Fibroblast of skin of scalp (primary cell): ENCODE measurements at places on chromosomes 5 and 9.

DNA sequence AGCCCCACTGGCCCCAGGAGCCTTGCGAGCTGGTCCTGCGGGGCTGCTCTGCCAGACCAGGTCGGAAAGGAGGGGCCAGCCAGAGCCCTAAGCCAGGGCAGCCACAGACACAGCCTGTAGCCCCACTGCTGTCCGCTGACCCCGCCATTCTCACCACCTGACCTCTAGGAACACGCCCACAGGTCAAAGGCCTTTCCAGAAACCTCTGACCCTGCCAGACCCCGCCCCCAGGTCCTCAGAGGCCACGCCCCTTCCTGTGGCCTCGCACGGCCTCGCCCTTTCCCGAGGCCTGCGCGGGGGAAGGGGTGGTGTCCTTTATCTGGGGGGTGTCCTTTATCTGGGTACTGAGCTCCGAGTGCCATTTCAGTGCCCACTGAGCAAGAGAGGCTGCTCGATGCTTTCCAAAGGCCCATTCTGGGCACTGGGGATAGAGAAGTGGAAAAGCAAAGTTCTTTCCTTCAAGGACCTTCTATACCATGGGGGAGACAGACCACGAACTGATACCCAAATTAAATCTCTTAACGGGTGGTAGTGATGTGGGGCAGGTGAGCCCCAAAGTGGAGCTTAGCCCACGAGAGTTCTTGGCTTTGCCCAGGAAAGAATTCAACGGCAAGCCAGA lies 46.5 kb downstream of the P4HA2 start:
- DNase-seq = no peak

- DNase-seq = no peak
These were observed 85.2 kb downstream of the GRAMD2B start for GRCh38 chr5:126508251-126508961.

GRCh38 chr9:34216325-34216724 lies 37.5 kb downstream of the UBAP1 start:
- no peak for DNase-seq

- DNase-seq = peak; percentile 21
These were observed 44.9 kb upstream of the SHC3 start for GRCh38 chr9:89223396-89223977.

DNA sequence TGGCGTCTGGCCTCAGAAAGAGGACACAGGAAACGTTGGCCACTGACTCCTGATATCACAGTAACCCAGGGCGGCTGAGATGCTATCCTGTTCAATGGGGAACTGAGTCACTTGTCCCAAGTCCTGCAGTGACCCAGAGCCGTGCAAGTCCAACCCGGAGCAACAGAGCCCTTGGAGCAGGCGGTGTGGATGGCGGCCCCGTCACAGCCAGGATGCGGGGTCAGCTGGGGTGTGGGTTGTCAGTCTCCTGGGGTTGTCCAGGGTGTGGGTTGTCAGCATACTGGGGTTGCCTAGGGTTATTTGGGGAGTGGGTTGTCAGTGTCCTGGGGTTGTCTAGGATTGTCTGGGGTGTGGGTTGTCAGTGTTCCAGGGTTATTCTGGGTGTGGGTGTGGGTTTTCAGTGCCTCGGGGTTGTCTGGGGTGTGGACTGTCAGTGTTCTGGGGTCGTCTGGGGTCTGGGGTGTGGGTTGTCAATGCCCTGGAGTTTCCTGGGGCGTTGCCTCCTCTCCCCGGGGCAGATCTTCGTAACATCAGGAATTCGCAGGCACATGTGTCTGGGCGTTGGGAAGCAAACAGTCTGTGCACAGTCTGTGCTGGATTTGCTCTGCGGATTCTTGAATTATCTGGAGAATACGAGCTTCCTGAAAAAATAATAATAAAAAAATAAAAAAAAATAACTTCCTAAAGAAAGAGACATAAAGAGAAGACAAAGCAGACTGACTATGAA lies 257.5 kb downstream of the PARP8 start:
- no peak for DNase-seq

GRCh38 chr5:109006129-109006528 lies 258.4 kb downstream of the FER start:
- no peak for DNase-seq

DNA sequence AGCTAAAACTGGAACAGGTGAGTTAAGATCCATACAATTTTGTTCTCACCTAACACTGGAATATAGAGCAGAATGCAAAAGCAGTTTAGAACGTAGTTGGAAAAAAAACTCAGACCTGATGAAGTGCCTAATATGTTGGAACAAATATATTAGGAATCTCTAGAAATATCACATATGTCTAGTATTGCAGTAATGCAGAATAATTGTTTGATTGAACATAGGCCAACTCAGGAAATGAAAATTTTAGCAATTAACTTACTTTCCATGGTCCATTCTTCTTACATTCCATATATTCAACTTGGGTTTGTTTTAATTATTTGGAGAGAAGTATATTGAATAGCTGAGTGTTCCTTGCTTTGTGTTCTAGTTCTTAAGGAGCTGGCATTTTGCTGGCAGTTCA lies 111.8 kb upstream of the ADAMTSL1 start:
- DNase-seq = no peak

GRCh38 chr5:54997081-54997480 lies 11.7 kb upstream of the ESM1 start:
- no peak for DNase-seq

DNA sequence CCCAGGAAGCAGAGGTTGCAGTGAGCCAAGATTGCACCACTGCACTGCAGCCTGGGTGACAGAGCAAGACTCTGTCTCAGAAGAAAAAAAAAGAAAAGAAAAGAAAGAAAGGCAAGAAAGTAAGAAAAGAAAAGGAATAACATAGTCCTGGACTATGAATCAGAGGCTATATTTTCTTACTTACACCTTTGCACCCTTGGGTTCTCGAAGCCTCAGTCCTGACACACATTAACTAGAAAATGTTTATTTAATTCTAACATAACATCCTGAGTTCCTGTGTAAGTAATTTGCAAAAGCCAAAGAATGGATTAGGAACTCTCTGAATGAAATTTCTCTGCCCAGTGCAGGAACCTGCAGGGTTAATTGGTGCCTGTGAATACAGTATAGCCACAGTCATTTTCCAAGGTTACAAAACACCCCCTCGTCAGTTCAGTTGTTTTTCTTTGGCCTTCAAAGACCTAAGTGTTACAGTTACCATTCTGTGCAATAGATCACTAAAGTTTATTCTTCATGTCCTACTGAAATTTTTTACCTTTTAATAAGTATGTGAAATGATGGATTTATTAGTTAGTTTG lies 147.6 kb downstream of the SV2C start:
- DNase-seq = no peak

- DNase-seq = peak; percentile 83
These were observed 17.3 kb upstream of the XPA start for GRCh38 chr9:97714435-97714834.

DNA sequence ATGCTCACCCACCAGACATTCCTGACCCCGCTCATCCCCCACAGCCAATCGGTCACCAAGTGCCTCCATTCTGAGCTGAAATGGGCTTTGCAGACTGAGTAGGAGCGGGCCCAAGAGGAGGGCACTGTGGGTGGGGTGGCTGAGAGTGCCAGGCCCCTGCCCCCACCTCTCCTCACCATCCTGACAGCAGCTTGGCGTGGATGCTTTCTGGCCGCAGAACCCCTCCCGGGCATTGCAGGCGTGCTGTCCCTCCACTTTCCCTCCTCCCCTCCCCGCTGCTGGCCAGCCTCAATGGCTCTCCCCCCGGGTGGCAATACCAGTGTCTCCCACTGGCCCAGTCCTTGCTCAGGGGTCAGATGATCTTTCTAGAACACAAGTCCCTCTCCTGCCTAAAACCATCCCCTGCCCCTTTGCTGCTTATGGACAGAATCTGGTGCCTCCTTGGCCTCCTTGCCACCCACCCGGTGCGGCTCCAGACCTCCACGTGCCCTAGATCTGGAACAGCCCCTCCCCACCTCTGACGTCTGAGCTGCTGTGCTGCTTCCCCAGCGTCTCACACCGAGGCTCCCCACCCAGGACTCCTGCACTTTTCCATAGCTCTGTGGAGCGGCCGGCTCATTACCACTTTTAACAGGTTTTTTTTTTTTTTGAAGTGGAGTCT lies 6.1 kb downstream of the FLT4 start:
- DNase-seq = no peak

- DNase-seq = no peak
These were observed 108.8 kb downstream of the SNX18 start for GRCh38 chr5:54626407-54626806.

DNA sequence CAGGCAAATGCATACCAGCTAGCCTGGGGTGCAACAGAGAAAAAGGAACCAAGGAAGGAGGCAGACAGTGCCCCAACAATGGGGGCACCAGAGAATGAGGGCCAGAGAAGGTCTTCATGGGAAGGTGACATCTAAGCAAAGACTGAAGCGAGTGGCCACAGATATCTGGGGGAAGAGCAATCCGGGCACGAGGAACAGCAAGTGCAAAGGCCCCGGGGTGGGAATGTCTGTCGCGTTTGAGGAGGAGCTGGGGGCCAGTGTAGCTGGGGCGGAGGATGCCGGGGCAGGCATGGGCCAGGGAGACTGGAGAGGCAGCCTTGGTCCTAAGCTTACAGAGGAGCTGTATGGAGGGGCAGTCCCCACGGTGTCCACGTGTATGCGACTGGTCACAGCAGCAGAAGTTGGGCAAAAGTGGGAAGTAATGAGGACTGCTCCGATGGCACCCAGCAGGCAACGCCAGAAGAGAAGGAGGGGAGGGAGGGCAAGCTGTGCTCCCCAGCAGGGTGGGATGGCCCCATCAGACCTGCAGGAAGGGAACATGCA lies 19.1 kb downstream of the EEIG1 start:
- DNase-seq = no peak

GRCh38 chr9:8857068-8857925 lies 1057.7 kb upstream of the DMAC1 start:
- DNase-seq = peak; percentile 20

DNA sequence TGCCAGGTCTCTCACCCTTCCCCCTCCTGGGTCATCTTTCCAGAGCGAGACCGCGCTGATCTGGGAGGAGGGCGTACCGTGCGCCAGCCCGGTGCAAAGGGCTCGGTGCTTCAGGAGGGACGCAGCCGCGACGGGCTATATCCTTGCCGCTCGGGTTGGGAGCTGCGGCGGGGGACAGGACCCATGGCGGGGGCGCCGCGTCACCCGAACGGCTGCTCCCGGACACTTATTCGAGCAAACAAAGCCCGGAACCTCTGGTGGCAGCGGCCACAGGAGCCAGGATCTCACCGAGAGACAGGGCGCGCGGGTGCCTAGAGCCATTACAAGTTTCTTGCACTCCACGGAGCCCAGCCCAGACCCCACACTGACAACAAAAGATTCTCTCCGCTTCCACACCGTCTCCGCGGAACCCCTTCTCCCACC lies 1.3 kb downstream of the SEMA6A start:
- no peak for DNase-seq

DNA sequence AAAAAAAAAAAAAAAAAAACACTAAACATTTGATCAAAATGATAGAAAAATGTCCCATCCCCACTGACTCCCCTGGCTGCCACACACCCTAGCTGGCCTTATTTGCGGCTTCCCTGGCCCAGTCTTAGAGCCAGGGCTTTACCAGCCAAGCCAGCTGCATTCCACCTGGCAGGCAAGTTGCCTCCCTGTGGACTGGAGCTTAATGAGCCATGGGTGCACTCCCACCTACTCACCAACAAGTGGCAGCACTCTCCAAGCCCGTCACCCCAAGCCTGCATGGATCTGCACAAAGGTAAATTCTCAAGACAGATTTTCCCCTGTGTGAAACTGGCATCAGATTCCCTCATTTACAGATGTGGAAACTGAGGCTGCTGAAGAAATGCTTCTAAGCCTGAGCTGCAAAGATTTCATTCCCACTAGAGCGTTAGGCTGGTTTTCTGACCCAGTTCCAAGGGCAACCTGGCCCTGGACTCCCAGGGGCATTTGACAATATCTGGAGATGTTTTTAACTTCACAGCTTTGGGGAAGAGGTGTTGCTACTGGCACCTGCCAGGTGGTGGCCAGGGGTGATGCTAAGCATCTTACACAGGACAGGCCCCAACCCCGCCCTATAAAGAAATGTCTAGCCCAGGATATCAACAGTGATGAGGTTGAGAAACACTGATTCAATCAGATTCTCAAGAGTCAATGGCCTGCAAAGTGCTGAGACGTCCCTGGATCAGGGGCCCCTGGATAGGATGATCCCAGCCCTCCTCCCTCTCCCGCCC lies 21.9 kb upstream of the VDAC1 start:
- DNase-seq = peak; percentile 52

- DNase-seq = no peak
These were observed 9.2 kb upstream of the FIBCD1 start for GRCh38 chr9:130948266-130948665.

- DNase-seq = no peak
These were observed 1156.9 kb downstream of the CDH9 start for GRCh38 chr5:25881318-25882036.

DNA sequence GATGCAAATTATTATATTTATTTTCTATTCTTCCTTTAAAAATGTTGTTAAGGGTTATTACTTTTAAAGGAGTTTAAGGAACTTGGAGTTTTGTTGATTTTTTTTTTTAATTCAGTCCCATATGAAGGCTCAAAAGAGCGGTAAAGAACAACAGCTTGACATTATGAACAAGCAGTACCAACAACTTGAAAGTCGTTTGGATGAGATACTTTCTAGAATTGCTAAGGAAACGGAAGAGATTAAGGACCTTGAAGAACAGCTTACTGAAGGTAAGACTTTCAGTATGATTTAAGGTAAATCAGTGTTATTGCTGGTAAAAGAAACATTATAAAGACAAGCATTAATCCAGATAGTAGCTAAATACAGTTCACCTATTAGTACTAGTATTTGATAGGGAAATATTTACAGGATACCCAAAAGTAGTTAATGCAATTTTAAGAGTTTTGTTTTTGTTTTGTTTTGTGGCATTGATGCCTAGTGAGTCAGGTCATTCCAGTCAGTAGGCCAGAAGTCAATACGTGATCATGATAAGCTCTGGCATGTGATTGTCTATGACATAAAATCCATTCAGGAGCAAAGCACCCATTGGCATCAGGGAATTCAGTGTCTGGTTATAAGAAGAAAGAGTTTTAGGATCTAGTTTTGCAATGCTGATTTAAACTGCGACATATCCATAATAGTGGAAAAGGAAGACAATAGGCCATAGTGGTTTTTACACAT lies 49.2 kb downstream of the CNTRL start:
- DNase-seq = no peak

- no peak for DNase-seq
These were observed 53.2 kb downstream of the TRIP13 start for GRCh38 chr5:945691-946551.
